Ovary (tissue), 10 donors: ENCODE measurements at places on chromosomes 2 and 18. TPM values are rescaled to one million over a fixed set of nuclear protein-coding genes. Genes with fewer than 3 reads are reported as not detected.

DNA sequence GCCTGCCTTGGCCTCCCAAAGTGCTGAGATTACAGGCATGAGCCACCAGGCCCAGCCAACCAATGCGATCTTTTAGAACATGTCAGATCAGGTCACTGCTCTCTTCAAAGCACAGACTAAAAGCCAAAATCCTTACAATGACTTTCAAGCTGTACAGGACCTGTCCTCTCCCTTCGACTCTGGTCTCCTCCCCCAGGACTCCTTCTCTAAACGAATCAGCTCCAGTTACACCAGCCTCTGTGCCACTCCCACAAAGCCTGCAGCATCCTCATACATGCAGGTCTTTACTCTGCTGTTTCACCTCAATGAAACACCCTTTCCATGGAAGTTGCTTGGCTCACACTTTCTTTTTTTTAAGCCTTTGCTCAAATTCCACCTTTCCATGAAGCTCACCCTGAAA is 436.0 kb downstream of the METTL4 start:
- DNase-seq = no peak
- H3K36me3 ChIP-seq = no peaks in the 10 kb centered on the region
- H3K27ac ChIP-seq = no peak overlapping the region

DNA sequence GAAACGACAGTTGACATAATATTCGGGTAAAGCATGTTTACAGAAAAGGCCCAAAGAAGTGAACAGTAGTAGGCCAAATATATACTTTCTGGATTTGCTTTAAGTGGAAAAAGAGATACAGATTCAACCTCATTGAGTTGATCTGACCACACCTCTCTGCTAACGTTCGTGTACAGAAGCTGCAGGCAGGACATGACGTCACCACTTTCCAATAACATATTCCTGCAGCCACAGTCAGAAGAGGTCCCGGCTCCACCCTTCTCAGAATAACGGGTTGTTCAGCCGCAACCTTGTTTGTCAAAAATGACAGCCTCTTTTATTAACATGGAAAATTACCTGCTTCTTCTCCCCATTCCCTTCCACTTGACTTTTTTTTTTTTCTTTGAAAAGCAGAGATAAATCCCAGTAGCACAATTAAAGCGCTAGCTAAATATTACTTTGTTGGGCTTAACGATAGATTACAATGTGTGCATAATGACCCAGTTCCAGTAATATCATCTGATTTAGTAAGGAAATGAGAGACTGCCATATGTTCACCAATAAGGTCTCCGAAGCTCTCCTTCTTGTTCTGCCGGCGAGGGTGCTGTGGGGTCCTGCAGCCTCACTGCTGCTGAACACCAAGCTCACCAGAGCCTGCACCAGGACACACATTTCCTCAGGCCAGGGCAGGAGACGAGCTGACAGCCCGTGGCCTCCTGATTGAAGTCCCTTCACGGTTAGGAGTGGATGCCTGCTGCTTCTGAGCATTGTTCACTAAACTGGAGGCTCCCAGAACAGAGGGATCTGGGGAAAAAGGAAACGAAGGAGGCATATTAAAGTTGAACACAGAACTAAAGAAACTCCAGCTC is 451.0 kb upstream of the SALL3 start:
- no peak overlapping the region for H3K27ac ChIP-seq
- H3K27me3 ChIP-seq = no peaks in the 10 kb centered on the region
- peaks cover 4% of the 10 kb centered on the region for H3K4me1 ChIP-seq
- DNase-seq = no peak
- no peak overlapping the region for H3K4me3 ChIP-seq

- H3K4me1 ChIP-seq = peaks cover 2% of the 10 kb centered on the region
- H3K27me3 ChIP-seq = no peaks in the 10 kb centered on the region
These were observed 19.6 kb upstream of the MC5R start for GRCh38 chr18:13804305-13804704.

- no peak overlapping the region for H3K4me3 ChIP-seq
- no peak for DNase-seq
- H3K27me3 ChIP-seq = no peaks in the 10 kb centered on the region
- H3K27ac ChIP-seq = no peak overlapping the region
- no peaks in the 10 kb centered on the region for H3K4me1 ChIP-seq
These were observed 440.5 kb upstream of the TCF4 start for GRCh38 chr18:56028514-56028913.

DNA sequence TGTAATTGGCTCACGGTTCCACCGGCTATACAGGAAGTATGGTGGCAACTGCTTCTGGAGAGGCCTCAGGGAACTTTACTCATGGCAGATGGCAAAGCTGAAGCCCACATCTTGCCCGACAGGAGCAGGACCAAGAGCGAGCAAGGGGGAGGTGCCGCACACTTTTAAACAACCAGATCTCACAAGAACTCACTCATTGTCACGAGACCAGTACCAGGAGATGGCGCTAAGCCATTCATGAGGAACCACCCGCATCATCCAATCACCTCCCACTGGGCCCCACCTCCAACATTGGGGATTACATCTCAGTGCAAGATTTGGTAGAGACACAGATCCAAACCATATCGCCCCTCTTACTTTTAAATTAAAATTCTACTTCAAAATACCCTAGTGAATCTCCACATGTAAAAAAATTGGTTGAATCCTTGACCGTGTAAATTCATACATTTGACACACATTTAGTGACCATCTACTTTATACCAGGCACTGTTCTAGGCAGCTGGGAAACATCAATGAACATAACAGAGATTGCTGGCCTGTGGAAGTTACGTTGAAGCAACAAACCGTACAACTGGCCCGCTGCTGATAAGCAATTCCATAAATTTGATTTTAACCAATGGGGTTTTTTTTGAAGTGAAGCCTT is 87.6 kb downstream of the ALPK2 start:
- H3K27ac ChIP-seq = no peak overlapping the region

DNA sequence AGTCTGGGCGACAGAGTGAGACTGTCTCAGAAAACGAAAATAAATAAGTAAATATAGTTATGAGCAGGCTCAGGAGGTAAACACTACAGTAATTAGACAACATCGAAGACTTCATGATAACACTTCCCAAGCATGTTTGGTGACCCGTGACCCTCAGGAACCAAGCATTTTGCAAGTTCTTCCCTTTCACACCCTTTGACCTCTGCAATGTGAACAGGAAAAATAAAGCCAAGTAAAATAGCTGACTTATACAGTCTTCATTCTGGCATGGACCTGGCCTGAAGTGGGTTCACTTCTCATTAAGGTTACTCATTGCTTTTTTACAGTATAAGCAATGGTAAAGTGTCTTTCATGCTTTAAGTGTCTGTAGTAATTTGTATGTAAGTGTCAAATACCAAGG is 15.3 kb upstream of the TGIF1 start:
- no peaks in the 10 kb centered on the region for H3K27me3 ChIP-seq
- no peak overlapping the region for H3K4me3 ChIP-seq
- H3K4me1 ChIP-seq = no peaks in the 10 kb centered on the region
- H3K27ac ChIP-seq = no peak overlapping the region

USP37 gene
- 13.3 TPM for total RNA-seq
